ENCODE measurements at places on chromosomes 2 and 18.

DNA sequence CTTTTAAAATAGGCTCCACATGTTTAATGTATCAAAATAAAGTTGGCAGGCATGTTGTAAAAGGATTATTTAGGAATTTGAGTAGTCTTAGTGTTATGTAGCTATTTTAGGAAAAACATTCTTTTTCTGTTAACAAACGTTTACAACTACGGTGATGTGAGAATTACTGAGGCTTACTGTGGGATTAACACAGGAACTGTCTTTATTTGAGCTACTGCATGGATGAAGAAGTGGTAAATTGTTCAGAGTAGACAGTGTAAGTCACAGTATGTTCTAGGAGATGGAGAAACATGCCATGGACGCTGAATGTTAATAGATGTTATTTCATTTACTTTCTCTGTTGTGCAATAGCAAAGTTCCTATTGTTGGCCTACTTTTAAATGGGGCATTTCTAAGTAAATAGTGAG is 1.6 kb downstream of the PPM1B start:
- DNase-seq: no peak

GRCh38 chr2:159832858-159833257 is 34.9 kb upstream of the CD302 start:
- DNase-seq: no peak

GRCh38 chr2:222424729-222425671 is 657 bp downstream of the SGPP2 start:
- peak; percentile 11 for DNase-seq

DNA sequence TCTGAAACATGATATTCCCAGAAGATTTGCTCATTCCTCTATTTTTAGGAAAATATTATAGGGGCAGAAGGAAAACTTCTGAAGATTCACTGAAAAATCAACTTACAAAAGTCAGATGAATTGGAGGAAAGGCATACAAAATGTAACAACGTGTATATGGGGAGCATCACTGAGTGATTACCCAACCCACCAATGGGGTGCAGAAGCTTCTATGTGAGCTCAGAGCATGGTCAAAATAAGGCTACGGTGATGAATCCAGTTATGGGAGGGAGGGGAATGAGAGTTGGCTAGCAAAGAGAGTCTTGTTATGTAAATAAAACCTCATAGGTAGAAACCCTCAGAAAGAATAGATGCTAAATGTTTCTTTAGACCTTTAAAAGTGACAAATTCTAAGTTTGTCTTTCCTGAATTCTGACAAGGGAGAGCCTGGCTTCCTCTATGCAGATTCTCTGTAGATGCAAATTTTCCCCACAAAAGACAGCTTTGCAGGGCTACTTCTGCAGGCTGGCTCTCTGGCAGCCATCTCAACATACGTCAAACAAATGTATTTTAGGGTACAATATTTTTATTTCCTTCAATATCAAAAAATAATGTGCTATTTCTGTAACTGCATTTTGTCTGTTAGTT is 171.4 kb upstream of the NDUFV2 start:
- no peak for DNase-seq

GRCh38 chr2:162929571-162929970 is 91.0 kb upstream of the KCNH7 start:
- DNase-seq: no peak

Measured in amygdala (tissue), 56 donors.